ENCODE measurements at places on chromosomes 5 and 9.

- no peak for DNase-seq
Measured at GRCh38 chr5:175452166-175452565, 8.2 kb upstream of the DRD1 start.

- DNase-seq = peak; percentile 61
Measured at GRCh38 chr9:111957856-111958631, 61.4 kb downstream of the UGCG start.

GRCh38 chr5:172806897-172807672 is 27.0 kb upstream of the ERGIC1 start:
- DNase-seq = peak; percentile 94

GRCh38 chr5:115686051-115686737 is 60.4 kb upstream of the TMED7 start:
- no peak for DNase-seq

DNA sequence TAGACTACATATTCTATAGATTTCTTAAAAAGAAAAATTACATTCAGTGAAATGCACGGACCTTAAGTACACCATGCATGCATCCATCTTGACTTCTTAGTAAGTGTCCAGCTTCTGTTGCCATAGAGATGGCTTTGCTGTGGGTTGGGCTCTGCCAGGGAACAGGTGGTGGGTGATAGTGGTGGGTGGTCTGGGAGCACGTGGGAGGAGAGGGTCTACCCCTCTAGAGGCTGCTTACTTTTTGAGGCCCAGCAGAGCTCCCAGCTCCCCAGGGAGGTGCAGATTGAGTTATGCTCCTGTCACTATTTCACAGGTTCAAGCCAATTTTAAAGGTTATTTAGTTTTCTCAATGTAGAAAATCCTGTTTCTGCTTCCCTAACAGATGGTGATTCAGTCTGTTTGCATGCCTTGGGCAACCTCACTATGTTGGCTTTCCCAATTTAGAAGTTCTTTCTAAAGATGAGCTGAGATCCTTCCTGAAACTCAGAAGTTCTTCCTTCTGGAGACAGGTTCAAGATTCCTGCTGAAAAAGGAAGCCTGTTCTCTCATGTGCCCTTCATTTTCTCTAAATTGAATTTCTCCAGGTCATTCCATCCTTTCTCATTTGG is 107.4 kb upstream of the LHFPL2 start:
- no peak for DNase-seq

DNA sequence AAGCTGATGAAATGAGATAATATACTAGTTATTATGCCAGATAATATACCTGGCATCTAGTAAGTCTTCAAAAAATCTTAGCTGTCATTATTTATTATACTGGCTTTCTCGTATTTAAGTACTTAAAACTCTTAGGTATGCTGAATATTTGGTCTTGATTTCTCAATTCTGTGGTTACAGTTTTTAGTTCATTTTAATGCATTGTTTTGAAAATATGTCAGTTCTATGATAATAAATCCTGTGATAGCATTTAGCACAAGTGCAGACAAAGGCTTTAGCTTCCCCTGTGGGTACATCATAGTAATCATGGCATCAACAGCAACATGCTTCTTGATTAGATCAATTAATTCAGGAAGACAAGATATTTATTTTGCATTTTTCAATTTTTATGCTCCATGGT is 133.0 kb downstream of the SMC2 start:
- DNase-seq = no peak

DNA sequence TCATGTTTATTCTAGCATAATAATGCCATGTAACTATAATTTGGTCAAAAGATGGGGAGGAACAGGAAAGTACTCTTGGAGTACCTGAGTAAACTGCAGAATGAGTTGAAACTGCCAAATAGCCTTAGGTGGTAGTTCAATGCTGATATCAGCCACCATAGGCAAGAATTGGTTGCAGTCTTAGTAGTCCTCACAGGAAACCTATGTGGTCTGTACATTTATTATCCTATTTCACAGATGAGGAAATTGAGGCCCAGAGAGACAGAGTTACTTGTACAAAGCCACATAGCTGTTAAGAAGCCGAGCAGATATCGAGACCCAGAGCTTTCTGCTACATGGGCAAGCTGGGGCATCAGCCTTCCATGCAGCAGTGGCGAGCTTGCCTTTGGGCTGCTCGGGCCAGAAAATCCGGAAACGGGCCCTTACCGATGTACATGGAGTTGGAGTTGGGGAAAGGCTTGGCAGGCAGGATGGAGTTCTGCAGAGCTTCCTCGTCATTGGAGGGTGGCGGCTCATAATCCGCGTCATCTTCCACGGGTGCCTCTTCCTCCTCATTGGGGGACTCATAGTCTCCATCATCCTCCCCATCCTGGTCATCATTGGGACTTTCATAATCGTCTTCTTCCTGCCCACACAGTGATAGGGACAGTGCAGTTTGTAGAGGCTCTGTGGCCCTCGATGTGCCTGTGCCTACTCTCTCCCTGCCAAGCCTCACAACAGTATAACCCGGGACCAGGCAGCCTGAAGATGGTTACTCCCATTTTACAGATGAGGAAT is 27.1 kb downstream of the LCP2 start:
- DNase-seq = no peak

- no peak for DNase-seq
Measured at GRCh38 chr5:64147849-64148441, 17.7 kb upstream of the RNF180 start.

GRCh38 chr9:138024831-138025291 is 147.3 kb downstream of the CACNA1B start:
- DNase-seq = no peak

GRCh38 chr5:79285833-79286232 is 49.9 kb downstream of the JMY start:
- DNase-seq = no peak

DNA sequence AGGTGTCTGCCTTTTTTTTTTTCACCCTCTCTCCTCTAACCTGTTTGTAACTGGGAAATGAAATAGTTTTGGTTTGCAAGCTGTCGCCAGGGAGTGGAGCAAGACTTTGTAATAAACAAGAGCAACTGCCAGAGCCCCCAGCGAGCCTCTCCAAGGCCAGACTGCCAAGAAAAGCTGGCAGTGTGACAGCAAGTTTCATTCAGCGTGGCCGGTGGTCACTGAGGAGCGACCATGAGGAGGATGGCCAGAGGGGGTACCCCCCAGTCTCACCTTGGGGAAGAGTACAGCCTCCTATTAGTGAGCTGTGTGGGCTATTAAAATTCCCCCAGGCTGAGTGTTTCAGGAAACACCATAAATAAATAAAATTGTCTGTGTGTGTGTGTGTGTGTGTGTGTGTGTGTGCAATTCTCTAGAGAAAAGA is 49.9 kb downstream of the ZFAND5 start:
- no peak for DNase-seq

- no peak for DNase-seq
Measured at GRCh38 chr5:145743396-145744061, 91.6 kb downstream of the PRELID2 start.

DNA sequence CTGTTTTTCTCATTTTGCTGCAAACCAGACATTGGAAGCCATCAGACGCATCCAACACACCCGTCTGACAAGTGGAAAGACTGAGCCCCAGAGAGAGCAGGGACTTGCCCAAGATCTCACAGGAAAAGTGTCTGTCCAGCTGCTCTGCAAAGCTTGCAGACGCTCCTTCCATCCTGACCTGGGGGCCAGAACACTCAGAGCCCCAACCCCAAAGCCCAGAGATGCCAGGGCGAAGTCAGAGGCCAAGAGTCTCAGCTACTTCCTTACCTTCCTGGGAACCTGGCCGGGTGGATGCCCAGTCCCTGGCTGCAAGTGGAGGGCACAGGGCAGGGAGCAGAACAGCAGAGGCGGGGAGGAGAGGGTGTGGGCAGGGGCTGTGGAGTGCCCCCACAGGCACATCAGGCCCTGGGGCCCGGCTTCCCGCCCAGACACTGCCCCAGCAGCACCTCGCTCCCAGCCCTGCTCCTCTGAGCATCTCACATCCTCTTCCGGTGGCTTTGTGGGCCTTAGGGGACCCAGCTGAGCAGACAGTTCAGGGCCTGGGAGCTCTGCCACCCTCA is 9.7 kb upstream of the RALGDS start:
- DNase-seq = peak; percentile 74

DNA sequence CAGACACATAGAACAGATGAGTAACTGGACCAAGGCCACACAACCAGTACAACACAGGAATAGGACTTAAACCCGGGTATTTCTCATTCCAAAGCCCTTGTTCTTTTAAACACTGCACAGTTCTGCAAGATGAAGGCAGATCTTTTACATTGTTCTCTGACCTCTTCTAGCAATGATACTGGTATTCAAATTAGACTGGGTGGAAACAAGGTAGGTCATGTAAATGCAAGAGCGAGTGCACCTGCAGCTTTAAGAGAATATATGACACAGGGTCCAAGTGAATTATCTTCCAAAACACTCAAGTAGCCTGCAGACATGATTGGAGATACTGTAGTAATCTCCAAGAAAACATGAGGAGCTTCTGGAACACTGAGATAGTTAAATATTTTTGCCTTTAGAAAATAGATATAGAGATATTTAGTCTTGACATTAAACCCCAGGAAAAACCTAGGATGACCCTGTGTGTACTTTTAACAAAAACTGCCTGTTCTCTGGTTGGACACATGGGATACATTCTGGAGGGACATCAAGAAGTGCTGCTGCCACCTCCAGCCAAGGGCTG is 130.6 kb upstream of the EPB41L4A start:
- DNase-seq = no peak

GRCh38 chr5:113061846-113062780 is 85.5 kb downstream of the DCP2 start:
- no peak for DNase-seq

DNA sequence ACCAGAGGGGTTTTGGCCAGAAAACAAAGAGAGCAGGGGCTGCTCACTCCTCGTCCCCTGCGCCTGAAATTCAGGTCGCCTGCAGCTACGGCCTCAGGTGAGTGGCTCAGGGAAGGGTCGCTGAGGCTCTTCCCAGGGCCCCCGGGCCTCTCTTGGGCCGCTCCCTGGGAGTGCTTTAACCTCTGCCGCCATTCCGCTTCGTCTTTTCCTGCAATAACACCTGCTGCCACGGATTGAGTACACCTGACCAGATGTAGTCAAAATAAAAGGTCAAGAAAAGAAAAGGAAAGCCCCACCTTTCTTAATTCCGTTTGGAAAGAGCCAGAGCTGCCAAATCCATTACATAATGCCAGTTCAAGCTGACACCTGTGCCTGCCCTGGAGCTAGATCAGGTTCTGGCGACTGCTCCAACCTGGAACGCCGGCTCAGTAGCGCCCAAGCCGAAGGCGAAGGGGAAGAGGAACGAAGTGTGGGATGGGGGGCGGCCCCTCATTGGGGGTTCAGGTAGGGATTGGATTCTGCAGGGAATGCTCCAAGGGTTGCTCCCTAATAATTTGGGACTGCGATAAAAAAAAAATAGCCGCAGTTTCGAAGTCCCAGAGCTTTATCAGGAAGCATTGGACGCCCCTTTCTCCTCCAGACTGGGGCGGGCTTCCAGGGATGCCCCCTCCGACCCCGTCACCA is 193.9 kb downstream of the MEF2C start:
- no peak for DNase-seq

GRCh38 chr9:116099821-116100220 is 53.8 kb upstream of the PAPPA start:
- no peak for DNase-seq

DNA sequence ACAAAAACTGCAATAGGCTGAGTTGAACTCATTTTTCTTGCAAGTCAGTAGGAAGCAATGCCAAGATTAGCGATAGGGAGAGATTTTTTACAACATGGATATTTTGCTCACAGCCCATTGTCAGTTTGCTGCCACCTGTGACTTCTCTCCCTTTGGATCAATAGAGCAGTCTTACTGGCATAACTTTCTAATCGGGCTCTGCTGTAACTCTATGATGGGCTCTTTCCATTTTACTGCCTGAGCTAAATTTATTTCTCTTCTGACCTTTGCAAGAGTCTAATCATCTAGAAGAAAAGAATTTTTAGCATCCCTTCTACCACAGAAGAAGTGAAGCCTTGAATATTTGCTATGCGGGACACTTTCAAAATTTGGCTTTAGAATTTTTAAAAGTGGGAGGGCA is 53.6 kb upstream of the SGCD start:
- no peak for DNase-seq

GRCh38 chr9:117334101-117334500 is 80.8 kb downstream of the ASTN2 start:
- DNase-seq = no peak

- DNase-seq = no peak
Measured at GRCh38 chr5:4875942-4876341, 264.2 kb upstream of the ADAMTS16 start.

DNA sequence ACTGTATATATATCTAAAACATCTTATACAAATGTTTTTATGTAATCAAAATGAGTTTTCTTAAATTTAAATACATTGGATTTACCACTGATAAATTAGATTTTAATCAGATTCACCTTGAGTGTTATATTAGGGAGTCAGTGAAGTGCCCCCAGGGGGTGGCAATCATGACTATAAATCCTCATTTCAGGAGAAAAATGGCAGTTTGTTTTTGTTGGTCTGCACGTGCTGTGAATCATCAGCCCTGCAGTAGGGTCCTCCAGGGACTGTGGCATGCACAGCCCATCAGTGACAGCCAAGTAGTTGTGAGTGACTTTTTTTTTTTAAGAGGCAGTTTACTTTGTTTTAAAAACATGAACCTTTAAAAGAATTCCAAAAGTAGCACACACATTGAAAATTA is 65.2 kb downstream of the ZSWIM6 start:
- no peak for DNase-seq

GRCh38 chr5:100539519-100539918 is 4.3 kb downstream of the FAM174A start:
- no peak for DNase-seq

GRCh38 chr9:132679946-132680625 is 9.8 kb downstream of the GTF3C4 start:
- no peak for DNase-seq

DNA sequence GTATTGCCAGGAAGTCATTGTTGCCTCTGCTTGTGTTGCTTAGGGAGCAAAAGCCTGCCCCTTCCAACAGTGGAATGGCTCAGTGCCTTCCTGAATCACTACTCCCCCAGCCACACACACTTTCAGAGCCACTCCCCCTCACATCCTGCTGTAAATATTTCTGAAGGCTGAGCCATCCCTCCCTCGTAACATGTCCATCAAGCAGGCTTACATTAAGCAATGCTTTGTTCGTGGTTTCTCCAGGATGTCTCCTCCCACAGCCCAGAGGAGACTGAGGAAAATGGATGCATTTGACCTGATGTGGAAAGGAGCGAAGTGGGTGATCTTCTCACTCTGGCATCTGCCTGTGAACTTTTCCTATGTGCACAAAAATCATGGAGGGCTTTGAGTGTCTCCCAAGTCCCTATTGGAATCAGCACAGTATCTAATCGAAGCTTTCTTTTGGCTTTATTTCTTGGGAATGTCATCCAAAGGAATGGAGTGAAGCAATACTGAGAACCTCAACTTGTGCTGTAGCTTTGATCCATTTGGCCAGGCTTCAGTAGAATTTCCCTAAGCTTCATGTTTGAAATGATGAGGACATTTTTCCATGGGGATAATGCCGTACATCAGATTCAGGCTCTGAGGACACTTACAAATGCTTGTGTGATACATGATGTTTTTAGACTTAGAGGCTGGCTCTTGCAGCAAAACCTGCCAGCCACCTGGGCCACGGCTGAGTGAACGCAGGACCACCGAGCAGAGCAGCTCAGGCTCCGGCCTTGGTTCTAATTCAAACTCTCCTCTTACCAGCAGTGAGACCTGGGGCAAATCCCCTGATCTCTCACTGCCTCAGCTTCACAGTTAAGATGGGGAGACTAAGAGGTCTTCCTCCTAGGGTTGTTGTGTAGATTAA is 389.1 kb downstream of the ENC1 start:
- DNase-seq = no peak

- no peak for DNase-seq
Measured at GRCh38 chr5:102920762-102921161, 165.7 kb downstream of the PAM start.

GRCh38 chr5:169050636-169051035 is 250.3 kb downstream of the SLIT3 start:
- DNase-seq = no peak
